Effector memory CD4-positive, alpha-beta T cell (primary cell): ENCODE measurements at places on chromosomes 16 and 17.
A peak's percentile ranks its signal among the peaks of the same experiment; 100 is the strongest.

GRCh38 chr16:70579648-70580630, 56.3 kb downstream of the SF3B3 start:
- DNase-seq = no peak

DNA sequence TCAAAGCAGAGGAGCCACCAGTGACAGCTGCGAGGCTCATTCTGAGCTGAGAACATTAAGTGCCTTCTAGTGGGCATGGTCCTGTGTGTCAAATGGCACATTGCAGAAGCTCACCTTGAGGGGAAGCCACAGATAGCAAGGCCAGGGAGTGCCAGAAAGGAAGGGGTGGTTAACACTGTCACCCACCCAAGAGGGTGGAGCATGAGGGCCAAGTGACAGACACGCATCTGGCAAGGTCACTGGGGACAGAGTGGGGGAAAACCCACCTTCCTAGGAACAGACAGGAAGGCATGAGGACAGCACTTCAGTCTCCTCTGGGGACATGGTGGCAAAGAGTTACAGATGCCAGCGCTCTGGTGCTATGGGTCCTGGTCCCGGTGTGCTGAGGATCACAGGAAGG, 22.1 kb downstream of the NUBP1 start:
- DNase-seq = peak; percentile 3

- DNase-seq = no peak
Observed at GRCh38 chr17:61354895-61355874, 44.5 kb upstream of the TBX2 start.

- peak; percentile 17 for DNase-seq
Observed at GRCh38 chr16:15682105-15682570, 32.1 kb downstream of the NDE1 start.

- DNase-seq = no peak
Observed at GRCh38 chr17:54749157-54749556, 151.5 kb upstream of the TOM1L1 start.
